ENCODE measurements at places on chromosomes 7 and 10.

- peak; percentile 81 for ATAC-seq
Measured at GRCh38 chr10:88879534-88880281, at the start of gene STAMBPL1. Gene STAMBPL1 (plus strand): TSS chr10:88880245. CDS start chr10:88901709, 21,464 bp downstream.

DNA sequence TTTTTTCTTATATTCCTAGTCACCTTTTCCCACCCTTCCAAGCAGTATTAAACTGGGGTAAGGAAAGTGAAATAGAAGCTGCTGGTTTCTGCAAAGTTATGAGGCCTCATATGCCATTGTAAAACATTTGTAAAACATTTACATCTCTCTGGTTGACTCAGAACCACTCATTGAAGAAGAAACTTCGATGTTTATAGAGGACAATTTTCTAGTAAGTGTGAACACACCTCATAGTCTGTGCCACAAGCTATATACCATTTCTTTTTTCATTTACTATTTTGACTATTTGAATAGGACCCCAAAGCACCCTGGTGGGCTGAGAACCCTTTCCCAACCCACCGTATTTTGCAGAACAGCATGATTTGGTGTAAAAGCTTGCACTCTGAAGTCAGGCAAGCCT lies 12.9 kb upstream of the ITGB1 start:
- ATAC-seq = no peak

DNA sequence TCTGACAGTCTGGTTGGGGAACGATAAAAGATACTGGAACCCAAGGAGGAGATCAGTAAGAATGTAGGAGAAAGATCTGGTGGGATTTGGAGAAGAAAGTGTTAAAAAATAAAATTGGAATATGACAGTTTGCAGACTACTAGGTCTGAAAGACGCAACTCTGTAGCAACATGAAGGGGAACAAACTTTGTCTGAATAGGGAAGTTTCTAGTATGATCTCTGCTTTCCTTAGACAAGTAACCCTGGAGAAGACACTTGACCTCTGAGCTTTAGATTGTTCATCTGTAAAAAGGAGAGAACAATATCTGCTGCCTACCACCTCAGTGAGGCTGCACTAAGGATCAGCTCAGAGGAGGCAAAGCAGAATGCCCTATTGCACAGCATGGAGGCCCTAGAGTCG lies 3.0 kb upstream of the PRSS1 start:
- ATAC-seq = no peak

DNA sequence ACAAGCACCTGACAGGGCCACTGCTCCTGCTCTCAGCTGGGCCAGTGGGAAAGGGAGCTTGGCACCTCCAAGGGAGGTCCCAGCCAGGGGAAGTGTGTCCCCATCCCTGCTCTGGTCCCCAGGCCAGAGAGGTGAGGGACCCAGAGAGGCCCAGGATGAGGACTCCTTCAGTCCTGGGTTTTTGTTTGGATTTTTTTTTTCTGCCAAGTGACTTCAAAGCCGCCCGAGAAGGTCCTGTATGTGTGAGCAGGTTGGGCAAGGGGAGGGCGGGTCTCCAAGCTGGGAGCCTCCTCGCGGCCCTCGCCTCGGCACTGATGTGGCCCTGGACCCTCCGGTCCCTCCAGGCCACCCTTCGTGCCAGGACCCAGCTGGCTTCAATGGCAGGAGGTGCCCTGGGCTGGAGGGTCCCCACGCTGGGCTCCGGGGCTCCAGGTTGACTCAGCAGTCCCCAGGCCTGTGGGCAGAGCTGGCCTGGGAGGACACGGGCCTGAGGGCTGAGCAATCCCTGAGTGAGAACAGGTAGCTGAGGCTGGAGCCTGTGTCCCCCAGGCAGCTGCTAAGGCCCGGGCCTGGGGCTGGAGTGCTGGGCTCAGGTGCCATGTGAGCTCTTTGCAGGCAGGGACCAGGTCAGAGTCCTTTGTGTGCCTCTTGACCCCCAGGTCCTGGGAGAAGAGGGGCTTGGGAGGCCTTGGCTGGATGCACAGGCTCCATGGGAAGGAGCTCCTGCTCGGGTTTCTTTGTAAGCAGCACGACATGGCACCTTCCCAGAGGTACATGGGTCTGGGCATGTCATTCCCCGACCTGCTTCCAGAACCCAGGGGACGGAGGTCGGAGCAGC lies 140.6 kb downstream of the FAM53B start:
- no peak for ATAC-seq

- ATAC-seq = no peak
Measured at GRCh38 chr10:5423771-5424170, 11.4 kb downstream of the NET1 start.

GRCh38 chr7:154306036-154306435 lies 253.8 kb downstream of the DPP6 start:
- ATAC-seq = no peak

DNA sequence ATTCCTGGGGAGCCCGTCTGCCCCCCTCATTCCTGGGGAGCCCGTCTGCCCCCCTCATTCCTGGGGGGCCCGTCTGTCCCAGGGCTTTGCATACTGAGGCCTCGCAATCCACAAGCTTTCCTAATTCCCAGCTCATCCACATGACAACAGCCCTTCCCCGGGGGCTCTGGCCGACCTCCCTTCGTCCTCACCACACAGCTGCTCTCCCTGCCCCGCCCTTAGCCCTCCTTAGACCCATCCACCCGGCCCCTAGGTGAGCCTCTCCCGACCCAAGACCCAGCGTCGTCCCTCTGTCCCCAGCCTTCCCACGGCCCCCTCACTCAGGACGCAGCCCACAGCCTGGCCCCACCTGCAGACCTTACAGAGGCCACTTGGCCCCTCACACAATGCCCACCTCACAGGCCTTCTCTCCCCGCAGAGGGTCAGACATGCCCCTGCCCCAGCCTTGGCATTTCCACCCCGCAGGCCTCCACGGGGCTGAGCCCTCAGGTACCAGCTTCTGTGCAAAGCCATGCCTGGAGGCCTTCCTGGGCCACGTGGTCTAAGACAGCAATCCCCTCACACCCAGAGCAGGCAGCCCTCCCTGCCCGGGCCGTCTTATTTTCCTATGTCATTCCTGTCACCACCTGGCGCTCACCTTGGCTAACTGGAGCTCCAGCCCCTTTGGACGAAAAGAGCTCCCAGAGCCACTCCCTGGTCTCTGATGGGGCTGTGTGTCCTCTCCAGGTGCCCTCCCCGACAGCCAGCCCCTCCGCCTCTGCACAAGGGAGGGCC lies 3.5 kb upstream of the FAM20C start:
- no peak for ATAC-seq

DNA sequence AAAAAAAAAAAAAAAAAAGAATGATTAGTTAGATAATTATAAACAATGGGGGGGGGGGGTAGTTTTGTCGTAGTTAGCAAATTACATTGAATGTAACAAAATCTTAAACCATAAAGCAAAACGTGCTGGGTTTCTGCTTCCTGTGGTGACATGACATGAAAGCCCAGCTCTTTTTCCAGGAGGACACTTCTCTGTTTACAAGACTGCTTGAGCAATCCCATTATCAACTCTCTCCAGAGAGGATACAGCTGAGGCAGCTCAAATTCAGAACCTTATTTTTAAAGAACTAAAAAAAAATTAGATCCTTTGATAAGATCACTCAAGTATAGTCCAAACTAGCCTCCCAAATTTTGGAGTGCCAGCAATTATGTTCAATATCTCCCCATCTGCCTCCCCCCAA lies 58.6 kb downstream of the ADRB1 start:
- ATAC-seq = no peak

GRCh38 chr10:20806487-20806886 lies 90.6 kb downstream of the NEBL start:
- no peak for ATAC-seq

DNA sequence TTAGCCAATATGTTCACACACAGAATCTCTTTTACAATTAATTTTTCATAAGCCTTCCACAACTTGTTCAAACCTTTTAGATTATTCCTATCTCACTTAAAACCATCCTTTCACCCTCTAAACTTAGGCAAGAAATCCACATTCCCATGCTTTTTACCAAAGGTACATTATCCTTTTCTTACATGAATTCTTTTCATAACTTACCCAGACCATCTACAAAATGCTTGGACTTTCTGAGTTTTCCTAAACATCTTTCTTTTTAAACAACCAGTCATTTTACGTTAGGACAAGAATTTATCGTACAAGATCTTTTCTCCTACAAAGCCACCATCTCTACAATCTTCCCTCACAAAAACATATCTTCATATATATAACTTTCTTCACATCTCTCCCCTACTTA lies 18.8 kb upstream of the GARS1 start:
- ATAC-seq = no peak

DNA sequence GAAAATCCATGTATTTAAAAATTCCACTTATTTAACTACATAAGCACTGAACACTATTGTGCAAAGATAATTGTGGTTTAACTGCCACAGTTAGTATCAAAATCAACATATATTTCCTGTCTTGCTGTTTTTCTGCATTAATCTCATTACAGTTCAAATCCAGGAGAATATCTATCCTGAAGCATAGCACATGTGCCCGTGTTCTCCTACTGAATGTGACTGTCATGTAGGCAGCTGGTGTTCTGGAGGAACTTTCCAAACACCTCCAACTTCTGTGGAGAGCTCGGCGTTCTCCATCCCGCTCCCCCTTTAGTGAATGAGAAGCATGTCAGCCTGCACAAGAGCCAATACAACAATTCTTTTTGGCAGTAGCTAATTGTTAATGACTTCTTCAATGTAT lies 76.4 kb upstream of the IKZF1 start:
- no peak for ATAC-seq

DNA sequence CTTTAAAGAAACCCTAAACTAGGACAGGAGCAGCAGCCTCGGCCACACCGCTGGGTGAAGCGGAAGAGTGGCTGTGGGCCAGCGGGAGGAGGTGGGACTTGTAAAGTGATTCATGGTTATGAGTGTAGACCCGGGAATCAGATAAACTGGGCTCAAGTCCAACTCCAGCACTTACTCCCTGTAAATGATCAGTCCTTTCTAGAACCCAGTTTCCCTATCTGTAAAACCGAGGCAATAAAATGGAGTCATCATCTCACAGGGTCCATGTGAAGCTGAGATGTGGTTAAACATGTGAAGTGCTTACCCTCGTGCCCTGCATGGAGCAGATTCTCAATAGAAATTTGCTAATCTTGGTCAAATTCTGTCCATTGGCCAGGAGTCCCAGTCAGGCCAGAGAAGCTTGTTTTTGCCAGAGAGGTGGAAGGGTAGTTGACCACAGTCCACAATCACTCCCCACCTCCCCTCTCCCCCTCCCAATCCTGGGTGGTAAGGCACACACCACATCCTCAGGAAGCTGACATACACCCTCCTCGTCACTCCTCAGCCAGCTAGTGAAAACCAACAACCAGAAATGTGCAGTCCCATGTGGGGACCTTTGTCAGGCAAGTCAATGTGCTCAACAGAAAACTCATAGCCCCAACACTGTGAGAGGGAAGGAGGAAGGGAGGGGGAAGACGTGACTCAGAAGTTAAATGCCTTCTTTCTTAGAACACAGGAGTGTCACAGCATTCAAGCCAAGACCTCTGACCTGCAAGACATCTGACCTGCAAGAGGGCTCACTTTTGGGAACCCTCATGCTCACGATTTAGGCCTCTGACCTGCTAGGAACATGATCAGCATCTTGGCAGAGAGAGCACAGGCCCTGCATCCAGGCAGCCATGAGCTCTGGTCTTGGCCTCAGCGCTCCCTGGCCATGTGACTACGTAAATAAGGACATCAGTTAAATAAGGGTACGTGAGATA lies 145.1 kb downstream of the PLXNA4 start:
- ATAC-seq = no peak
